ENCODE measurements at places on chromosomes 2 and 18. TPM values are rescaled to one million over a fixed set of nuclear protein-coding genes. Genes with fewer than 3 reads are reported as not detected.

MC4R gene
- not detected for total RNA-seq

SPR gene
- total RNA-seq: 34.0 TPM

LYPD6 gene
- 0.04 TPM for total RNA-seq

MEP1B gene
- total RNA-seq: 0.38 TPM

ERBB4 gene
- total RNA-seq: 2.5 TPM

ICOS gene
- not detected for total RNA-seq

CDH19 gene
- total RNA-seq: 0.41 TPM

- no peak for DNase-seq
Observed at GRCh38 chr2:142048581-142048980, 82.2 kb downstream of the LRP1B start.

GRCh38 chr2:4336864-4337263, 633.5 kb downstream of the DCDC2C start:
- DNase-seq: no peak

GRCh38 chr2:113846429-113846828, 43.5 kb upstream of the ACTR3 start:
- no peak for DNase-seq

GRCh38 chr2:228669690-228670089, 488.2 kb upstream of the SPHKAP start:
- DNase-seq: no peak

GRCh38 chr2:193867454-193867853, 1672.7 kb upstream of the TMEFF2 start:
- no peak for DNase-seq

- DNase-seq: no peak
Observed at GRCh38 chr2:183359867-183360266, 235.6 kb downstream of the NUP35 start.

- no peak for DNase-seq
Observed at GRCh38 chr2:48323146-48323545, 206.8 kb upstream of the STON1 start.

DNA sequence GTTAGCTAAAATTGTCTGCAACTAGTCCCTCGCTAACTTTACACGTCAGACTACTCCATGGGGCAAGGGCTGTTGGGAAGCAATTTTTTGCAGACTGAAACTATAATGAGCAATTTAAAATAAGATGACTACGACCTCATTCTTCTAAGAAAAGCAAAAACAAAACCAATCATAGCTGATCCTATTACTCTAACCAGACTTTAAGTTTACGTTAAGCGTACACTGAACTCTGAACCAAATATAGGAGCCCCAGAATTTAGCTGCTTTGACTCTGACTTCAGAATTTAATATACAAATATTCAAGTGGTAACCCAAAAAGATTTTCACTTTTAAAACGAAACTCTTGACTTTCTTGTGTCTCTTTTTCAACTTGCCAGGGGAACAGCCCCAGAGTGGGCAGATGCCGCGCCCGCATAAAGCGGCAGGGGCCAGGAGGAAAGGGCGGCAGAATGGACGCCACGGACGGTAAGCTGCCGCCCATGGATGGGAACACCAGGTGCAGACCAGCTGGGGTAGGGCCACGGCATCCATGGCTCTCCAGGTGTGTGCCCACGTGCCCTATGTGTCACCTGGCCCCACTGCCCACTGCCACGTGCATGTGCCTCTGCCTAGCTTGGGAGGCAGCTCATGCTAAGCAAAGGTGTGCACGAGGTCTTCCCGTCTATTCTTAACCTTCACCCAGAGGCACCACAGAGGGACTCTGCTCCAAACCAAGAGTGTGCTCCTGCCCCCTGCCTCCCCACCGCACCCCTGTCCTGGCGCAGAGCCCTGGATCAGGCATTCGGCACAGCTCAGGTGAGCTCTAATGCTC, 217.6 kb downstream of the HDAC4 start:
- peak; percentile 39 for DNase-seq

DNA sequence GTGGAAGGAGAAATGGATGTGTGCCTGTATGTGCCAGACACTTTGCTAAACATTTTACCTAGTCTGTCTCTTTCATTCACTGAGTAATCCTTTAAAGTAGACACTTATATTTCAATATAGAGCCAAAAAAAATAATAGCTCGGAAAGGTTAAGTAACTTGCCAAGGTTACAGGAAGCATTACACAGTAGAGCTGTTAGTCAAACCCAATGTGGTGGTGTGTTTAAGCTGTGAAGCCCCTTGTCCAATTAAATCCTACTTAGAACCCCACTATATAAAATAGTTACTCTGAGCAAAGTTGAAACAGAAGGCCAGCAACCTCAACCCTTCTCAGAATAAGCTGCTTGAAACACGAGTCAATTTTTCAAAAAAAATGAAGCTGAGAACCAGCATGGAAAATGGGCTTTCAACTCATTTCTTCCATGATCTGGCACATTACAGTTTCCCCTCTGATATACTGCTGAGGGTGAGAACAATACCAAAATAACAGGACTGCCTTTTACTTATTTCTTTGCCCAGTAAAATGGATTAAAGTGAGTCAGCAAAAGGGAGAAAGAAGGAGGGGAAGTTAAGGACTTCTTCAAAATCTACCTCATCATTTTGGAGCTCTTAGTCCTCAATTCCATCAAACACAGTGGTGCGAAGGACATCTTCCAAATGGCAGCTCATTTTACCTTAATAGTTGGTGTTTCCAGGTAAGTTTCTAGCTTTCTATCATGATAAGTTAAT, 7.9 kb downstream of the RDH14 start:
- DNase-seq: no peak

GRCh38 chr2:55965276-55965675, 41.7 kb upstream of the EFEMP1 start:
- DNase-seq: no peak

DNA sequence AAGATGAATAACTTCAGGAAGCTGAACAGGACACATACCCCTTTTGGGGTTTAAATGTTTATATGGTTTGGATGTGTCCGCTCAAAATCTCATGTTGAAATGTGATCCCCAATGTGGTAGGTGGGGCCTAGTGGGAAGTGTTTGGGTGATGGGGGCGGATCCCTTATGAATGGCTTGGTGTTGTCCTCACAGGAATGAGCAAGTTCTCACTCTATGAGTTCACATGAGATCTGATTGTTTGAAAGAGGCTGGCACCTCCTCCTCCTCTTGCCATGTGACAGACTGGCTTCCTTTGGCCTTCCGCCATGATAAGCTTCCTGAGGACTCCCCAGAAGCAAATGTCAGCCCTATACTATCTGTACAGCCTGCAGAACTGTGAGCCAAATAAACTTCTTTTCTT, 88.6 kb upstream of the ZNF532 start:
- DNase-seq: no peak

DNA sequence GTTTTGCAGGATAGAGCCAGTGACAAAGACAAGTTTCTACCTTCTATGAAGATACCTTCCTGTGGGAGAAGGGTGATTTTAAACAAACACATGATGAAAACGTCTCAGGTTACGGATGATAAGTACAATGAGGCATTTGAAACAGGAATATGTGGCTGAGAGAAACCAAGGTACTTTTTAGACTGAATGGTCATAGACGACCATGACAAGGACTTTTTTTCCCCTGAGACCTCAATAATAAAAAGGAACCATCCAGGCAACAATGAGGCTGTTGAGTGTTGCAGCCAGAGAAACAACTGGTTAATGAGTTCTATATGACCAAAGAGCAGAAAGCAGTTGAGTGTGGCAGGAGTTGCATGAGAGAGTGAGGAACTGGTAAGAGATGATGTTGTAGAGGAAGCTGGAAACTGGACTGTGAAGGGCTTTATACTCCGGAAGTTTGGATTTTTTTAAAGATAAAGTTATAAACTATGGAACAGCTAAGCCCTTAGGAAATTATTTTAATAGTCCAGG, 306.1 kb upstream of the CYRIA start:
- no peak for DNase-seq

- no peak for DNase-seq
Observed at GRCh38 chr2:238894226-238894949, 46.5 kb downstream of the TWIST2 start.

- no peak for DNase-seq
Observed at GRCh38 chr2:85990084-85990483, 101.3 kb upstream of the ST3GAL5 start.

DNA sequence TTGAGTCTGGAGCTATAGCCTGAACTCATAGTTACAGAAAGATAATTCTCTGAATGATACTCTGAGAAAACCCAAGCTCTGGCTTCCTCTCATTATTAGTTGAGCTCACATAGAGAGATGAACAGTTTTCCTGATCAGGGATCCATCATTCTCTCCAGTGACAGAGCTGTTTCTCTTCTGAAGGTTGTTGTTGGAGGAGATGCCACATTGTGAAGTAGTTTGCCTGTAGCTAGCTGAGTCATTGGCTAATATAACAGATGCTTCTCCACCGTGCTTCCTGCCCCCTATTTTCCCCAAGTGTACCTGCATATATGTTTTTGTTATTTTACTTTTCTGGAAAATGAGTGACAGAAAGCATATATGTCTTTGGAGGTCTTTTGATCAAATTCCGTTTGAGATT, 64.6 kb downstream of the OSBPL6 start:
- no peak for DNase-seq

GRCh38 chr18:31267823-31268481, 50.0 kb upstream of the DSG1 start:
- DNase-seq: no peak

DNA sequence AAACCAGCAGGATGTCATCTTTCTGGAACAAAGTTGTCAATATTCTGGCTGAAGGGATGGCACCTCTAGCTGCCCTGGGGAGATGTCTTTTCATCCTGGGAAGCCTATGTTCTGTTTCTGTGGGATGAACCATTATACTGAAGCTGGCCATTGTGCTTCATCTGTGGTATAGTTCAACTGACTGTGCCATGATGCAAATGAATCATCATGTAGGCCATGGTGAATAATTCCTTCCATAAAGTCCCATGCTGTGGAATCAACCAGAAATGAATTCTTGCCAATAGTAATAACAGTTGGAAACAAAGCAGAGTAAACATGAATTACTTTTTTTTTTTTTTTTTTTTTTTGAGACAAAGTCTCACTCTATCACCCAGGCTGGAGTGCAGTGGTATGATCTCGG, 64.1 kb upstream of the CNGA3 start:
- no peak for DNase-seq

- no peak for DNase-seq
Observed at GRCh38 chr18:37429791-37430190, 135.8 kb downstream of the CELF4 start.

DNA sequence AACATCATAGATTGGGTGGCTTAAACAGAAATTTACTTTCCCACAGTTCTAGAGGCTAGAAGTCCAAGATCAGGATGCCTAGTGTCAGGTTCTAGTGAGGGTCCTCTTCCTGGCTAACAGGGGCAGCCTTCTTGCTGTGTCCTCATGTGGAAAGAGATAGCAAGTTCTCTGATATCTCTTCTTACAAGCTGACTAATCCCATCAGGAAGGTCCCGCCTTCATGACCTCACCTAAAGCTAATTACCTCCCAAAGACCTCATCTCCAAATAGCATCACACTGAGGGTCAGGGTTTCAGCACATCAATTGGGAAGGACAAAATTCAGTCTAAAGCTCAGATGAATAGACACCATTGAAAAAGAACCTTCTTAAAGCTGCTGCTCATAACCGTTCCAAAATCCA, 22.9 kb downstream of the ACVR1 start:
- DNase-seq: no peak

- DNase-seq: no peak
Observed at GRCh38 chr2:16149349-16150243, 209.2 kb downstream of the MYCN start.

DNA sequence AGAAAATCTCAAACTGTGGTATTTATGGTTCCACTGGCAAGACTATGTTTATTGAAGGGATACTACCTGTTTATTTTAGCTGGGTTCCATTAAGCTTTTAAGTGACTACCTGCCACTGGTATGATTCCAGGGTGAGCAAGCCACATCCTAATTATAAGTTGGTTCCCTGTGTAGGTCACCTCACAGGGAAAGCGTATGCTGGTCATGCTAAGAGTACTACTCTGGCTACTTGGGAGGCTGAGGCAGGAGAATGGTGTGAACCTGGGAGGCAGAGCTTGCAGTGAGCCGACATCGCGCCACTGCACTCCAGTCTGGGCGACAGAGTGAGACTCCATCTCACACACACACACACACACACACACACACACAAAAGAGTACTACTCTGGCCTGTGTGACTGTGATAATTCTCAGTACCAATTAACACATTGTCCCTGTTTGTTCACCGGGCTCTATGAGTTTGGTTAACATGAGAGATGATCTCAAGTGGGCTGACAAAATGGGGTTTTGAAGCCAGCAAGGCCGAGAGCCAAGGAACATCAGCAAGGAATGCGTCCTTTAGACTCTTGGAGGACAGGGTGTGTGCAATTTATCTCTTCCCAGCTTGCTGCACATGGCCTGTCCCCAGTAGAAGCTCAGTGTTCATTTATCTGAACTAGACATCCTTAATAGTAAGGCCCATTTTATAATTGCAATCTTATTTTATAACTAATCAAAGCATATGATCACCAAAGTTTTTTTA, 15.2 kb upstream of the ITSN2 start:
- no peak for DNase-seq

DNA sequence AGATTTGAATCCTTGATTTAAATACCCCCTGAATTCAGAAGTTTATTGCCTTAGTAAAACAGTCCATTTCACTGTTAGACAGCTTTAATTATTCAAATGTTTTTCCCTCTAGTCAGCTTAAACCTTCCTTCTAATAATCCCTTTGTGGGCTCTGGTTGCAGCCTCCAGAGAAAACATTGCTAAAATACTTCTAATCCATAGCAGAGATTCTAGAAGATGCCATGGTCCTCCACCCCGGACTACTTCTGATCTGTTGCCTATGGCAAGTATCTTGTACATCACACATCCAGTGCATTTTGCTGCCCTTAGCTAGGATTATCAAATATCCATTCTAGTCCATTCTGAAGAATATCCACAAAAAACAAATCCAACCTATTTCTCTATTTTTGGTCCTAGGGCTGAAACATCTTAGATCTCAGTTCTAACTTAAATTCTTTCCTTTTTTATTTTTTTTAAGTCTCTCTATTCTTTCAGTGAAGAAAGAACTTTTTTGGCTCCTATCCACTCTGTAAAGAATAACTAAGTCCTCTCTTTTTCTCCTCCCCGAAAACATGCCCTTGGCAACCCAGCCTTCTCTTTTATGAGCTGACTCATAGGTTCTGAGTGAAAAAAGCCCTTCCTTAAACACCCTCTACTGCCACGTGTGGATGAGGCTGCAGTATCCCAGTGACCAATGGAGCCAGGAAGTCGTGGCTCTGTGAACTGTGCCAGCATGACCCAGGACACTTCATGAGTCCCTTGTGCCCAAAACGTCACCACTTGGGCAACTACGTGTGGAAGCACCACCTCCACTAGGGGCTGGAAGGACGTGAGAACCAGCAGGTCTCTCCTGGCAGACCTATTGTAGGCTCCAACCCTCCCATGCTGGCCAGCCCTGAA, 349.8 kb downstream of the TNS1 start:
- peak; percentile 64 for DNase-seq

- no peak for DNase-seq
Observed at GRCh38 chr18:48387300-48387699, 21.9 kb downstream of the ZBTB7C start.
